ENCODE measurements at places on chromosomes 6 and 20. TPM values are rescaled to one million over a fixed set of nuclear protein-coding genes. Genes with fewer than 3 reads are reported as not detected.

- no peaks in the 10 kb centered on the region for H3K36me3 ChIP-seq
- H3K4me3 ChIP-seq, result no peak overlapping the region
- H3K4me1 ChIP-seq, result peaks cover 25% of the 10 kb centered on the region
- no peaks in the 10 kb centered on the region for H3K27me3 ChIP-seq
These were observed 46.9 kb upstream of the CD93 start for GRCh38 chr20:23132930-23133559.

Gene MTO1
- 27.2 TPM for total RNA-seq

DNA sequence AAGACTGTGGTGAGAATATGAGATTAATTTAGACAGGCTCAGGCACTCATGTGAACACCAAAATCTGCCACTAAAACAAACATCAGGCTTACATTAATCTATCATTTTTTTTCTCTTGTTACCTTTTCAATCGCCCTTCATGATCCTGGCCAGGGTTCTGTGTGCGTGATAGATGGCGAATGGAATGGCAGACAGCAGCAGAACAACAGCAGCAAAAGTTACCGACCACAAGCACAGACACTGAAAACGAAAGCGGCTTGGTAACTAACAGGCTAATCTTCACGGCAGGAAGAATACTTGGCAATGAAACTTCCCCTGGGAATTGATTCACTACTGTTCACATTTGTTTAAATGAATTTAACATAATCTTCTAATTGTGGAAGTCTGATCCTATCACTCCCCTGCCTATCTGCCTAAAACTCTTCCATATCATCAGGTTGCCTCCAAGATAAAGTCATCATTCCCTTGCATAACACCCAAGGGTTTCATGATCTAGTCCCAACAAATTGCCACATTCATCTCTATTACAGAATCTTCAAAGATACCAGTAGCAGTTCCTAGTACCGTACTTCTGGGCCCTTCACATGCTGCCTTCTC lies 28.7 kb downstream of the PTPRK start:
- H3K36me3 ChIP-seq, result peaks cover 24% of the 10 kb centered on the region
- no peak overlapping the region for H3K4me3 ChIP-seq
- no peak for DNase-seq
- no peaks in the 10 kb centered on the region for H3K4me1 ChIP-seq

Gene SLCO4A1
- total RNA-seq, result 19.3 TPM

Measured in PC-9 (cell line).